ENCODE measurements at places on chromosomes 6 and 20. TPM values are rescaled to one million over a fixed set of nuclear protein-coding genes. Genes with fewer than 3 reads are reported as not detected.

Gene CGAS
- 27.9 TPM for total RNA-seq

DNA sequence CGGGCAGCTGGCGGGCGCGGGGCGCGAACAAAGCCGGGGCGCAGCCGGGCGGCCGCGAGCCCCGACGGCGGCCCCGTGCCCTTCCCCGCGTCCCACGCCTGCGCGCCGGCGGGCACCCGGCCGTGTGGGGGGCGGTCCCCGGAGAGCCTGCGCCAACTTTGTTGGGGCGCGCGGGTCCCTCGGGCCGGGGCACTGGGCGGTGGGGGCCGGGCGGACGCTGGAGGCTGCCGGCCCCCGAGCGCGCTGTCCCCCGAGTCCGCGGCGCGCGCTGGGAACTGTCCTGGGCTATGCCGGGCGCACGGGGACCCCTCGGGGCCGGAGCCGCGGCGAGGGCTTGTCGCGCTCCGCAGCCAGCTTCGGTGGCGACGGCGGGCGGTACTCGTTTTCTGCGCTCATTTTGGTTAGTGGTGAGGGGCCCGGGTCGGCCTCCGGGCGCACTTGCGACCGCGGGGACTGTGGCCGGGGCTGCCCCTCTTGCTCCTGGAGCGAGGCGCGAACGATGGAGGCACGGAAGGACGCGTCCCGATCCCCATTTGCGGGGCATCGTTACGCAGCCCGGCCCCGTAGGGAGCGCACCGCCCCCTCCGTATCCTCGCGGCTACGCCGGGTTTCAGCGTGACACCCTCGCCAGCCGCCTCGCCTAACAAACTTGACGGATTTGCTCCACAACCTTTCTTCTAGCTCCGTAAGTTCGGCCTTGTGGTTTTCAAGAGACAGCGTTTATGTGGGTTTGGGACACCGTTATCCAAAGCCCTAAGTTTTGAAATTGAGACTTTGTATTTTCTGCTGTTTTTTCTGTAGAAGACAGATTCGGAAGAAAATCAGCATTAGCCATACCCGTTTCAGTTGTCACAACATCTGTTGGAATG lies 622 bp downstream of the SS18L1 start:
- peak overlapping the region; percentile 81 for H3K4me3 ChIP-seq
- H3K36me3 ChIP-seq: peaks cover 20% of the 10 kb centered on the region
- peak; percentile 60 for DNase-seq
- H3K4me1 ChIP-seq: peaks cover 54% of the 10 kb centered on the region
- no peaks in the 10 kb centered on the region for H3K27me3 ChIP-seq

GRCh38 chr6:484086-484745 lies 92.7 kb downstream of the IRF4 start:
- no peak overlapping the region for H3K4me3 ChIP-seq
- peaks cover 59% of the 10 kb centered on the region for H3K36me3 ChIP-seq
- no peaks in the 10 kb centered on the region for H3K27me3 ChIP-seq
- peak overlapping the region; percentile 64 for H3K27ac ChIP-seq

Gene PLN
- total RNA-seq: not detected
